ENCODE measurements at places on chromosomes 1 and 21.

- DNase-seq: no peak
Observed at GRCh38 chr1:211329764-211330201, 3.1 kb downstream of the TRAF5 start.

- DNase-seq: no peak
Observed at GRCh38 chr21:46195595-46196195, 11.4 kb upstream of the SPATC1L start.

GRCh38 chr1:91057784-91058183 is 35.9 kb upstream of the ZNF644 start:
- DNase-seq: no peak

DNA sequence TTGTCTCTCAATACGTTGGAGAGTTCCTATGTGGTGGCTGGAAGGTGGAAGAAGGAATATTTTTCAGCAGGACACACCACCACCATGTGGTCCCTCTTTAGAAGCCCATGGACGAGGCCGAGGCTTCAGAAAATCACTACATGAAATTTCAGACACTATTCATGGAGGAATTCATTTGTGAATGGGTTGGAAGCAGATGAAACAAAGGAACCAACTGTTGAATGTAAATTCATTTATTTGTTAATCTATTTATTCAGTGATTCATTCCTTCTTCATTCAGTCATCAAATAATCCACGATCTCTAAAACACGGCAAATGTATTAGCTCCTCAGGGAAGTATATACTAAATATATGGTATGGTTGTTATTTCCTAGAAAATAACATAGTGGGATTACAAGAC is 12.2 kb downstream of the SLC35F3 start:
- no peak for DNase-seq

DNA sequence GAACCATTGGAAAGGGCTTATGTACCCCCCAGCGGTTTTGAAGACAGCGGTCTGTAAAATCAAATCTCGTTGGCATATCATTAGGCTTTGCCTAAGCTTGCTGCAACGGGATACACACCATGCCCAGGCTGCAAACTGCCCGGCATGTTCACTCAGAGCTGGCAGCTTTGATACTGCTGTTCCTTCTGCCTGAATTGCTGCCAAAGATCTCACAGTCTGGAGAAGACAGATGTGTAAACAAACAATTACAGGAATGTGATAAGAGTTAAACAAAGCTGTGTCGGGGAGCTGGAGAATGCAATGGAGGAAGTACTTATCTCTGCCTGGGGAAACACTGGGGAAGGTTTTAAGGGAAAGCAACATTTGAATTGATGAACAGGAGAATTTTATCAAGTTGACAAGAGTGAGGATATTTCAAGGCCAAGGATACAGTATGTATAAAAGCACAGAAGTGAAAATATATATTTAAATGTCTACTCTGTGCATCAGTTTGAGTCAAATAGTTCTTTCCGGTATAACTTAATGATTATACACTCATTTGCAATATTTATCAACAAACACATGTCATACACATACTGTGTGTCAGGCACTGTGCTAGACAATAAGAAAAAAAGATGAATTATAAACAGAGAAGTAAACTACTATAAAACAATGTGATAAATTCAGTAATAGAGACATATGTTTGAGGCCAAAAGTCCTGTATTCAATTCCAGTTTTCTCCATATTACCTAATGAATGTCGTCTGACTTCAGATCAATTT is 29.9 kb downstream of the CHML start:
- DNase-seq: no peak

DNA sequence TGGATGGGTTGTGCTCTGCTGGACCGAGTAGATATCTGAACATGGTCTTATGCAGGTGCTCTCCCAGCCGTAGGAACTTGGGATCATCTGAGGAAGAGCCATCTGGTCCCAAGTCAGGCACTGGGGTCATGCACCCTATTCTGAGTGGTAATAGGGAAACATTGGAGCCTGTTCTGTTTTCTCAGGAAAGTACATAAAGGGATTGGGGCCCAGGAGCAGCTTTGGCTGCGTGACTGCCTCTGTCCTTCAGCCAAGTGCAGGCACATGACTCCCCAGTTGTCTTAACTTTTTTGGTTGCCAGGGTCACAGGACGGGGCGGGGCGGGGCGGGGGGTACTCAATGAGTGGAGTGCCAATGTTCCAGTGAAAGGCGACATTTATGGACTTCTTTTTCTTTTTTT is 11.5 kb downstream of the PFKFB2 start:
- DNase-seq: no peak

GRCh38 chr1:200248541-200248940 is 161.3 kb downstream of the ZNF281 start:
- DNase-seq: no peak

- no peak for DNase-seq
Observed at GRCh38 chr1:43512133-43512532, 18.6 kb upstream of the PTPRF start.

DNA sequence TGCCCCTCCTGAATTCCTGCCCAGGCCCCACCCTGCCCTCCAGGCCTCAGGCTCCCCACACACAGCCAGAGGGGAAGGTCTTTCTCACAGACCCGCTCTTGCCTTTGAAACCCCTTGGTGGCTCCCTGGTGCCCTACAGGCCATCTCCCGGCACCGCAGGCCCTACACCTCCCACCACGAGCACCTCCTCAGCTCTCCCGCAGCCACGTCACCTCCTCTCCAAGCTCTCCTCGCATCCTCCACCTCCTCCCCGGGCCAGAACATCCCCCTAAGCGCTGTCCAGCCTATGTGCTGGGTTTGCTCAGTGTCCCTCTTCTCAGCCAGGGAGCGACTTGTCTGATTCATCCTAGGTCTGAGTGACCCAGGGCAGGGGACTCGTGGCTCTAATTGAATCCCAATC is 66.4 kb downstream of the DMRTB1 start:
- DNase-seq: no peak

DNA sequence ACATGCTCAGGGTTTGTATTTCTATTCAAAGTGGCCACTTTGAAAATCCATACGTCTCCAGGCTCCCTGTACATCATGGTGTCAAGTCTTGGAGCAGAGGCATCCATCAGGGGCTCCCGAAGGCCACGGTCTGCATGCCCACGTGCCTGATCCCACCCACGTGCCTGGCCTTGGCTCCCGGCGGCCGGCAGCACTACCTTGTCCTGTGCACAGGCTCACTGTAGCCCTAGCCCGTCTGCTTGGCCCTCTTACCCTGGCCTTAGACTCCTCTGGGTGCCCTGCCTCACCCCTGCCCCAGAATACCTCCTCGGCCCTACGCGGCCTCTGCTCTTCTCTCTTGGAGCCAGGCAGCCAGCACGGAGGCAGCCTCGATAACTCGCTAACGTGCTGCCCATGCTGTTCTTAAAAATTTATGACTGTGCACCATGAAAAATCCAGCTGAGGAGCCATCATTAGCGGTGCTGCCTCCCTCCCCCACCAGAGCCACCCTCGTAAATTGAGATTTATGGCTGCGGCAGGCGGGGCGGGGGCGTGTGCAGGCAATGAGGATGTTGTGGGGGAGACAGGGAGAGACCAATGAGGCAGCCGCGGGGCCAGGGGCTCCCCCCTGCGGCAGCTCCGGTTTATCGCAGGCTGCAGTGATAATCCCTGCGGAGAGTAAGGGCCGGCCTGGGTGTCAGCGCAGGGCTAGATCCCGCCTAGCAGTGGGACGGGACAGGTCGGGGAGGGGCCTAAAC is 24.6 kb downstream of the DMAP1 start:
- peak; percentile 26 for DNase-seq

DNA sequence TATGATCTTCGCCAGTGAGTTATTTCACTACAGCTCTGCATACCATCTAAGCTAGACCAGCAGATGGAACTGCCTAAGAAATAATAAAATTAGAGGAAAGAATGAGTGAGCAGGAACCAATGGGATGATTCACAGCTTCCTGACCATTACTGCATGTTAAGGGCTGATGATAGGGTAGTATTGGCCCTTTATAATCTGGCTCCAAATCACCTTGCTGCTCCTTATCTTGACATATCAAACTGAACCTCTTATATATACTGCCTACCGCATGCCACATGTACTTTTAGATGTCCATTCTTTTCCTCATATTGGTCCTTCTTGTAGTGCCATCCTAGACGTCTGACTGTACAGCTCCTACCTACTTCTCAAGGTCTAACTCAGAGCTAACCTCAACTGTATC is 524.4 kb downstream of the DPYD start:
- no peak for DNase-seq

DNA sequence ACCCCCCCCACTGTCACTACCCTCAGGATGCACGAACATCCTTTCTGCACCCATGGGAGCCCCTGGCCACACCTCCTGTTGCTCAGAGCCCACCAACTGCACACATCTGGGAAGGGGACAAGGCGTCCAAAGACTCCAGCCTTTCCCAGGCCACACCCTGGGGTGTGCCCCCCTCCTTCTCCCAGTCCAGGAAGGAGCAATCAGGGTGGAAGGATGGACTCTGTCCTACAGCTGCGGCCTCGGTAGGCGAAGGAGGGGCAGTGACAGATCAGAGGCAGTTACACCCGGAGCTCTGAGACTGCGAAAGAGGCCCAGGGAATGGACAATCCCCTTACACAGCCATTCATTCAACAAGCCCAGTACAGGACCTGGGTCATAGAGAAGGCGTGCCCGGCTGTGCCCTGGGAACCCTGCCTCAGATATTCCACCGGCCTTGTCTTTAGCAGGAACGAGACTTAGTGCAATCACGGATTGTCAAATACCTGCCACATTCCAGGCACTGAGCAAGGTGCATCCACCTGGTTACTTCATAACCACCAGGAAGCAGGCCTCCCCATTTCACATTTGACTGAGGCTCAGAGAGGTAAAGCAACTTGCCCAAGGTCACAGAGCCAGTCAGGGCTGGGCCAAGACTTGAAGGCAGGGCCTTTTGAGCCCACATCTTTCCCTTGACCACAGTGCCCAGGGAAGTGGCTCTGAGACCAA is 9.4 kb downstream of the HSPG2 start:
- DNase-seq: no peak

GRCh38 chr1:100320311-100321099 is 31.8 kb upstream of the CDC14A start:
- DNase-seq: no peak

DNA sequence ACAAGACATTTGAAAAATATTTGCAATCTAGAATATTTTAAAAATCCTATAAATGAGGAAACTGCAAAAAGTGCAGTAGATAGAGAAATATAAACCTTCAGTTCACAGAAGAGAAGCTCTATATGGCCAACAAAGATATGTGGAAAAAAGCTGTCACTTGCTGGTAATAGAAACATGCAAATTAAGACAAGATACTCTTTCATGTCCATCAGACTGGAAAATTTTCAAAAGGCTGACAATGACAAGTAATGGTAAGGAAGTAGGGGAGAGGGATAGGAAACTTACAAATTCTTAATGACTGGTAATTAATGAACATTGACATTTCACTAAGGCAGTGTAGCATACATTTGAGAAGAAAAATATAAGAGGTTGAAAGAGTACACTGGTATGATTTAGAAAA is 147.9 kb downstream of the MRPL39 start:
- DNase-seq: no peak

GRCh38 chr1:179929955-179930798 is 24.4 kb upstream of the CEP350 start:
- no peak for DNase-seq

DNA sequence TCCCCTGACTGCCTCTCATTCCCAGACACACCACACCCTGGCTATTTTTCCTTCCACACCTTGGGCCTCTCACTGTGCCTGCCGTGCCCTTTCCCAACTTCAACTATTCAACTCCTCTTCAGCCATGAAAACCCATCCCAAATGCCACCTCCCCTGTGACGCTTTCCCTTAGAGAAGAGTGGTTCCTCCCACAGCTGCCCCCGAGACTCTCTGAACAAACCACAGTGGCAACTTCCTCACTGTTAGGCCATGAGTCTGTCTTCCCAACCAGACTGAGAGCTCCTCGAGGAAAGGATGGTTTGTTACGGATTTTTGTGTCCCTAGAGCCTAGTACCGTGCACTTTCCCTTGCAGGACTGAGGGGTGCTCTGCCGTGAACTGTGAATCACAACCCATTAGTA is 59.2 kb downstream of the LRRN2 start:
- DNase-seq: no peak

- no peak for DNase-seq
Observed at GRCh38 chr1:202230061-202230938, 36.7 kb downstream of the LGR6 start.

Data from stimulated activated CD4-positive, alpha-beta T cell treated with anti-CD3 and anti-CD28 coated beads, Interleukin-12 subunit alpha, Interleukin-12 subunit beta, amount 100 ng/mL, for 4 hours (primary cell).